Thoracic aorta (tissue), 2 donors: ENCODE measurements at places on chromosomes 1 and 21.
A peak's percentile ranks its signal among the peaks of the same experiment; 100 is the strongest.

GRCh38 chr1:245128381-245129101 lies 26.2 kb upstream of the KIF26B start:
- no peak overlapping the region for H3K4me3 ChIP-seq
- no peaks in the 10 kb centered on the region for H3K36me3 ChIP-seq
- DNase-seq: no peak
- H3K27me3 ChIP-seq: no peaks in the 10 kb centered on the region

DNA sequence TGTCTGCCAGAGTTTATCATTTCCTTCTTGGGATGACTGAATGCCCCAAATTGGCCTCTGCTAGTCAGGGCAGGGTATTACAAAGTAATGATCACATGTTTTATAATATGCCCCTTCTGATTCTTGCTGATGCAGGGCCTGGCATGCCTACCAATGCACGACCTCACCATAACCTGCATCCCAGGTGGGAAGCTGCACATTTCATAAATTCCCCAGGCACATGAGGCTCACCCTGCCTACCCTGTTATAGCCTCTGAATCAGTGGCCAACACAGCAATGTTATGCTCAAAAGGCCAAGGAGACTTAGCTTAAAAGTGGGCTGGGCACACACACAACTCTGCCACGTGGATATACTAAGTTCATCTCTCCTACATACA lies 28.0 kb upstream of the XPR1 start:
- H3K27me3 ChIP-seq: no peaks in the 10 kb centered on the region
- H3K4me3 ChIP-seq: no peak overlapping the region
- no peaks in the 10 kb centered on the region for H3K36me3 ChIP-seq
- DNase-seq: no peak
- no peak overlapping the region for H3K27ac ChIP-seq

- no peak overlapping the region for H3K27ac ChIP-seq
- no peak for DNase-seq
- H3K4me1 ChIP-seq: no peaks in the 10 kb centered on the region
- no peaks in the 10 kb centered on the region for H3K27me3 ChIP-seq
- no peak overlapping the region for H3K4me3 ChIP-seq
- H3K36me3 ChIP-seq: no peaks in the 10 kb centered on the region
These were observed 100.5 kb downstream of the NAV1 start for GRCh38 chr1:201639391-201639790.

- no peak for DNase-seq
- H3K27ac ChIP-seq: no peak overlapping the region
- no peak overlapping the region for H3K4me3 ChIP-seq
- H3K27me3 ChIP-seq: no peaks in the 10 kb centered on the region
These were observed 2.8 kb upstream of the GALNT2 start for GRCh38 chr1:230064283-230064682.

GRCh38 chr1:3919706-3920105 lies 19.6 kb upstream of the C1orf174 start:
- H3K4me3 ChIP-seq: no peak overlapping the region
- H3K27me3 ChIP-seq: no peaks in the 10 kb centered on the region
- no peaks in the 10 kb centered on the region for H3K4me1 ChIP-seq
- no peak overlapping the region for H3K27ac ChIP-seq
- H3K36me3 ChIP-seq: no peaks in the 10 kb centered on the region

- no peak for DNase-seq
- no peak overlapping the region for H3K27ac ChIP-seq
- H3K36me3 ChIP-seq: no peaks in the 10 kb centered on the region
- peaks cover 4% of the 10 kb centered on the region for H3K4me1 ChIP-seq
These were observed 119.8 kb downstream of the RNF220 start for GRCh38 chr1:44524655-44525500.

DNA sequence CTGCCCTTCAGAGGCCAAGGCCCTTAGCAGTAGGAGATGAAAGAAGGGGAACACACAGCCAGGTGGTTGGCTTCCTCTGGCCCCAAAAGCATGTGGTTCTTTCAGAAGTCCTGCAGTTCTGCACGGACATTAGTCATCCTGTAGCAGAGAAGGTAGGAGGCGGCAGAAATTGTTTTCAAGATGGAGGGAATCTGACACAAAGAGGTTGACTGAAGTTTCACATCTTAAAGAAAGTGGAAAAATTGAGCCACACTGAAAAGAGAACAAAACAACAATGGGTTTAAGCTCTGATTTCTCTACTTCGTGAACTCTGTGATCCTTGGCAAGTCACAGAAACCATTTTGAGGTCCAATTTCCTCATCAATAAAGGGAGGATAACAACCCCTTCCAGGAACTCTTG lies 125.3 kb upstream of the DNAH14 start:
- no peaks in the 10 kb centered on the region for H3K36me3 ChIP-seq
- no peak overlapping the region for H3K27ac ChIP-seq
- H3K4me1 ChIP-seq: no peaks in the 10 kb centered on the region
- no peak for DNase-seq
- no peaks in the 10 kb centered on the region for H3K27me3 ChIP-seq

DNA sequence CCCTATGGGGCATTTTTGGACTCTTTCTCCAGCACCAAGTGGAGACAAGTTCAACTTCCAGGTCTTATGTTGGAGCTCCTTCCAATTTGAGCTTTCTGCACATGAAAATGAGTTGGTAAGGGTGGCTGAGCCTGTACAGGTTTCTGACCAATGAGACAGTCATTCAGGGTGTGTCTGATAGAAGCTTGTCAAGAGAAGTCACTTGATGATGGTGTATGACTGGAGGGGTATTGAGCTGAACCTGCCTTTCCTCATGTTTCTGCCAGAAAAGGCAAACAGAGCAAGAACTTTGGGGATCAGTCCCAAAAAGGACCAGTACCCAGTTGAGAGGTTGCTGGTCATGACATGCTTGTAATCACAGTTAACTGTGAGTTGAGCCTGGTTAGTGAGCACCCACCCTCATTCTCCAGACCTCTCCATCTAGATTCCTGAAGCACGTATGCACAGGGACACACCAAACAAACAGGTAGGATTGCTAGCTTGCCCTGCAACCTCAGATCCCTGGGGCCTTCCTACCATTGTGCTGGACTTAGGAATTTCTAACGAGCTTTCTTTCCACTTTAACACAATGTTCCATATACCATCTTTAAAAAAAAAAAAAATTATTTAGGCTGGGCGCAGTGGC lies 26.6 kb downstream of the FAM89A start:
- no peaks in the 10 kb centered on the region for H3K4me1 ChIP-seq
- H3K4me3 ChIP-seq: no peak overlapping the region
- H3K36me3 ChIP-seq: no peaks in the 10 kb centered on the region

DNA sequence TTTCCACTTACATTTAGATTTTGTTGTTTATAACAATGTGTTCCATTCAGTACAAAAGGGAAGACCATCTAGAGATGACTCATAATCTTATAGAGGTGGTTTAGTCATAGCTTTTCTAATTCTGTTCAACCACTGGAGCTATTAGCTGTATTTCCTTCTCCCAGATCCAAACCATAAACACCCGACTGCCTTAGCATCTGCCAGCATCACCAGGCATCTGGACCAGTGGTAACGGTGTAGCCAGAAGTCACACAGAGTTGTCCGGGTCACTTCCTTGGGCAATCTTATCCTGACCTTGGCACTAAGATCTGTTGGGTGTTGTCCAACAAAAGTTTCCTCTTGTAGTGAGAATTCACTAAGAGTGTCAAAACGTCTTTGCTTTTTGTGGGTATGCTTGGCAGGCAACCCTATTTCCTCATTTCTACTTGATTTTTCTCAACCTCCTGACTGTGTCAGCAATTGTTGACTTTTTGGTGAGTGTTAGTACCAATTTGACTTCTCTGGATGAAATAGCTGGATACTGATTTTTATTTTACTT lies 372.1 kb upstream of the B3GALT2 start:
- DNase-seq: no peak
- no peaks in the 10 kb centered on the region for H3K4me1 ChIP-seq
- no peak overlapping the region for H3K4me3 ChIP-seq
- H3K27me3 ChIP-seq: no peaks in the 10 kb centered on the region
- H3K36me3 ChIP-seq: no peaks in the 10 kb centered on the region

GRCh38 chr1:150796374-150796773 lies 11.7 kb downstream of the CTSK start:
- H3K36me3 ChIP-seq: peaks cover 20% of the 10 kb centered on the region
- DNase-seq: no peak
- H3K27me3 ChIP-seq: no peaks in the 10 kb centered on the region
- no peak overlapping the region for H3K4me3 ChIP-seq

- peak overlapping the region; percentile 45 for H3K4me3 ChIP-seq
- no peaks in the 10 kb centered on the region for H3K36me3 ChIP-seq
- no peak for DNase-seq
- H3K27ac ChIP-seq: no peak overlapping the region
These were observed 121.8 kb downstream of the HFM1 start for GRCh38 chr1:91282695-91283420.

DNA sequence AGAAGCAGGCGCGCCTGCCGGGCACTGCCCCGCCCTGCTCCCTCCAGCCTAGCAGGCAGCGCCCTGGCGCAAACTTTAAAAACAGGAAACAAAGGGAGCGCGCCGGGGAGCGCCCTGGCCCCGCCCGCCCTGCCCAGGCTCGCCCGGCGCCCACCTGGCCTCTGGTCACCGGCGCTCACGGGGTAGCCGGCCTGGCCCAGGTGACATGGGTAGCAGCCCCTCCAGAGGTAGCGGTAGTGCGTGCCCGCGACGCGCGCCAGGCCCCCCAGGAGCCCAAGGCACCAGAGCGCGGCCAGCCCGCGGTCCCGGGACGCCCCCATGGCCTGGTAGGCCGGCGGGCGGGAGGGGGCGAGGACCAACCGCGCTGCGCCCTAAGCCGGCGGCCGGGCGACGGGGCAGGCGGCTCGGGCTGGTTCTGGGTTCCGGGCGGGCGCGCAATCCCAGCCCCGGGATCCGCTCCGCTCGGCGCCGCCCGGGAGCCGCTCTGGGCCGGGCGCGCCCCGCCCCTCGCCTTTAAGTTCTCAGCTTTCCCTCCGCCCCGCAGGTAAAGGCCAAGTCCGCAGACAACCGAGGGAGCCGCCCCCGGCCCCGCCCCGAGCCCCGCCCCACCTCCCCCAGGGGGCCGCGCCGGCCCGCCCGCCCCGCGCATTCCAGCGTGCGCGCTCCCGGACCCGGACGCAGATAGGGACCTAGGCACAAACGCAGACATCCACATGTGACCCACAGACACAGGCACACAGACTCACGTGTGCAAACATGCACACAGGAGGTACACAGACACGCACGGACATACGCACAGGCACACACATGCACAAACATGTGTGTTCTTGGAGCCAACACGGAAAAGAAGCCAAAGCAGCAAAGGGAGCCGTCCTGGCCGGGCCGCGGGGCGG lies 76.7 kb downstream of the ARHGEF16 start:
- no peak for DNase-seq
- H3K36me3 ChIP-seq: no peaks in the 10 kb centered on the region

GRCh38 chr21:15221799-15222386 lies 157.1 kb upstream of the NRIP1 start:
- peak; percentile 7 for DNase-seq
- H3K36me3 ChIP-seq: no peaks in the 10 kb centered on the region
- no peak overlapping the region for H3K27ac ChIP-seq
- no peaks in the 10 kb centered on the region for H3K27me3 ChIP-seq

- H3K27me3 ChIP-seq: no peaks in the 10 kb centered on the region
These were observed 709 bp downstream of the NECTIN4 start for GRCh38 chr1:161088587-161089110.

DNA sequence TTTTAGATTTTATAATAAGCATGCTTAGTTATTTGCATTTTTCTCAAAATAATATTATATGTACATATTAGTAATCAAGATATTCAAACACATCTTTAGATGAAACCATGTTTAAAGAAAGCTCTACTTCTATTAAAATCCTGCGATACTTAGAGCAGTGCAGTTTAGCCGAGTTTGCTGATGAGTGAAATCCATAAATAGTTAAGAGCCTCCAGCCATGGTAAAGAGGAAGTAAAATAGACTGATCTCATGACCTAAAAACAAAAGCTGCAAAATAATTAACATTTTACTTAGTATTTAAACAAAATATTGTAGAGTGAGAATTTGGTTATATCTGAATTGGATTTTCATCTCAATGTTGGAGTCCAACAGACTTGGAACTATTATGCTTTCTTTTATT lies 147.4 kb upstream of the NRIP1 start:
- no peaks in the 10 kb centered on the region for H3K27me3 ChIP-seq
- DNase-seq: no peak
- H3K27ac ChIP-seq: no peak overlapping the region
- no peaks in the 10 kb centered on the region for H3K4me1 ChIP-seq
- H3K36me3 ChIP-seq: no peaks in the 10 kb centered on the region
- no peak overlapping the region for H3K4me3 ChIP-seq

- H3K27me3 ChIP-seq: no peaks in the 10 kb centered on the region
- H3K27ac ChIP-seq: no peak overlapping the region
- H3K36me3 ChIP-seq: no peaks in the 10 kb centered on the region
These were observed 918.4 kb upstream of the ADAMTS5 start for GRCh38 chr21:27885296-27885711.

DNA sequence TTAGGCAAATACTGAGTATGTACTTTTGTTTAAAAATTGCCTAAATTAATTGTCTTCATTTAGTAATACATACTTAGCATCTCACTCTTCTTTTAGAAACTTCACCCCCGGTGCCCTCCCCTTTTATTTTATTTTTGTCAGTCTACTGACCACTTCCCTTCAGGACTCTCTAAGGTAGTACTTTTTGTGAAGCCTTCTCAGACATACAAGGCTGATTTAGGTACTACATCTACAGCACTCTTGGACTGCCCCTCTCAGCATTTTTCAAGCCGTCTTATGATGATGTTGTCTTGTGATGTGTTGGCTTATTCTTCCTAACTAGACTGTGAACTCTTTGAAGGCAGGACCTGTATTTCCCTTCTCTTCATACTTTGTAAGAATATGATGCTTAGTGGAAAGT lies 24.7 kb downstream of the RPS6KC1 start:
- no peak overlapping the region for H3K4me3 ChIP-seq
- peaks cover 5% of the 10 kb centered on the region for H3K36me3 ChIP-seq
- DNase-seq: no peak
- no peaks in the 10 kb centered on the region for H3K27me3 ChIP-seq

DNA sequence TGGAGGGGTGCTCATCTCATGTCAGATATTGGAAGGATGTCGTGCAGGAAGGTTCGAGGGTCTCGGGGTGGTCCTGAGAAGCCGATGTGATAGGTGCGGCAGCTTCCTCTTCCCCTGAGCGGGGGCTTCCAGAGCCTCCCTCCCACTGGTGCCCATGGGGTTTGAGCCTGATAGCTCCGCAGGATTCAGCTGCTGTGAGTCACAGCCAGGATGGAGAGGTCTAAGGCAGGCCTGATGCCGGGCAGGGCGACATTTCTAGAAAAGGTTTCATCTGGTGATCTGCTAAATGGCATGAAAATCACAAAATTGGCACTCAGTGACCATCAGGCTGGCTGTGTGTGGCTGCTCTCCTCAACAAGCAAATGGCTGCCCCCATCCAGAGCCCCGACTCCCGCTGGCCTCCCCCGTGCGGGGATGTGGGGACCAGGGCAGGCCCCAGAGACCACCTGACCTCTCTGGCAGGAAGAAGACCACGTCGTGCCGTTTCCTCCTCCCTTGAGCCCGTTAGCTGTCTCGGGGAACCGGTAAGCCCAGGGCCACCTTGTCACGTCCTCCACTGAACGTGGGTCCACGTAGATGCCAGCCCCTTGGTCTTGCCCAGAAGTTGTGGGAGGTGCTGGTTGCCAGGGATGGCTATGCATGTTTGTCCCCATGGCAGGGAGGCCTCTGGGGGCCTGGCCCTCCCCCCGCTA lies 66.1 kb downstream of the SKI start:
- DNase-seq: no peak
- H3K27ac ChIP-seq: peak overlapping the region; percentile 54
- no peak overlapping the region for H3K4me3 ChIP-seq
- H3K27me3 ChIP-seq: no peaks in the 10 kb centered on the region
- H3K36me3 ChIP-seq: no peaks in the 10 kb centered on the region
- peaks cover 63% of the 10 kb centered on the region for H3K4me1 ChIP-seq
